ENCODE measurements at places on chromosomes 16 and 17.

DNA sequence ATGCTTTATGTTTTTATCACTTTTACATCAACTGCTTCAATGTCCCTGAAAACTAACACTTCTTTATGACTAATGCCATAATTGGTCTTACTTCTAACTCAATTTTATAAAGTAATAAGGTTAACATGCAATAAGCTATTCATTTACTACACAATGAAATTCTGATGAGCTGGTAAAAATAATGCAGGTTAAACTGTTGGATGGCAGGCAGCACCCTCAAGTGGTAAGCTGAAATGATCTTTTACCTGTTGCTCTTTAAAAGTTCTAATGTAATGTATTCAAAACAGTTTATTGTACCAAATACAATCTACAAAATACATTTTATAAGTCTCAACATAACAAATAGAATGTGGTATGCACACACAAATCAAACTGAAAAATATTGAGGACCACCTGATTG, 1280.3 kb downstream of the CDH8 start:
- H3K4me1 ChIP-seq, result no peaks in the 10 kb centered on the region
- DNase-seq, result no peak
- H3K36me3 ChIP-seq, result no peaks in the 10 kb centered on the region
- no peaks in the 10 kb centered on the region for H3K27me3 ChIP-seq
- H3K4me3 ChIP-seq, result no peak overlapping the region

DNA sequence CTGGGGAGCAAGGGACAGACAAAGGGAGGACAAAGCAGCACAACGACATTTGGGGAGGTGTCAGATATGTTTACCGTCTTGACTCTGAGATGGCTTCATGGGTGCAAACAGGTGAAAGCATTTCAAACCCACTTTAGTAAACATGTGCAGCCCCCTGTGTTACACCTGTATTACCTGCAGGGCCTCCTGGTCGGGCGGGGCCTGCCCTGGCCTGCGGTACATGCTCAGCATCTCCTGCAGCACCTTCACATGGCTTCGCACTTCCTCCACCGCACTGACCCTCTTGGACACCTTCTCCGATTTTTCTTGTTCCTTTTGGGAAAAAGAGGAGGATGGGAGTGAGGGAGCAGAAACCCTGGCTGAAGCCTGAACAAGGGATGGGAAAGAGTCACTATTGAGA, 24.5 kb downstream of the GGA2 start:
- no peak for DNase-seq
- H3K27me3 ChIP-seq, result no peaks in the 10 kb centered on the region
- H3K36me3 ChIP-seq, result peaks cover 69% of the 10 kb centered on the region
- H3K4me1 ChIP-seq, result peaks cover 21% of the 10 kb centered on the region
- H3K4me3 ChIP-seq, result no peak overlapping the region

GRCh38 chr17:4802228-4802627, at the start of gene C17orf114:
Gene C17orf114, minus strand, starts transcription at chr17:4802328.
- H3K4me1 ChIP-seq, result peaks cover 11% of the 10 kb centered on the region
- peaks cover 7% of the 10 kb centered on the region for H3K36me3 ChIP-seq
- H3K27me3 ChIP-seq, result no peaks in the 10 kb centered on the region
- no peak within 1 kb of the TSS for H3K27ac ChIP-seq
- no peak within 1 kb of the TSS for H3K4me3 ChIP-seq

DNA sequence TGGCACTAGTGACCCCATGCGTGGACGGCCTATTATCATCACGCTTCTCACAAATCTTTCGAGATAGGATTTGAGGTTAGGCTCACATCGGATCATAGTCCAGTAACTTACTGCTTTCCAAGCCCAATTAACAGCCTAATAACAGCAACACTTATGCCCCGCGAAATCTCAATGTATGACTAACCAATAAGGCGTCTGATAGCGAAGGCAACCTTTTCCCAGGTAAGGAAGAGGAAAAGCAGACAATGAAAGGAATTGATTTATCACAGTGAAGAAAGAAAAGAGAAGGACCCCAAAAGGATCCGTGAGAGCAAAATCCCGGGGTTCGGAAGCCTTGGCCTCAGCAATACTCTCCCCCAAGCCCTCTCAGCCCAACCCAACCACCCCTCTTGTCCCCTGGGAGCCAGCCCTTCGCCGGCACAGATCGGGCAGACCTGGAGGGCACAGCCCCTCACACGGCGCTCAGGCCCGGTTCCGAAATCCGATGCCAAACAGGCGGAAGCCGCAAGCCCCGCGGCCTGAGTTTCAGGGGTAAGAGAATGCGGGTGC, 534 bp downstream of the GPATCH8 start:
- no peaks in the 10 kb centered on the region for H3K27me3 ChIP-seq
- peaks cover 27% of the 10 kb centered on the region for H3K4me1 ChIP-seq
- H3K27ac ChIP-seq, result peak overlapping the region; percentile 97
- peaks cover 9% of the 10 kb centered on the region for H3K36me3 ChIP-seq
- DNase-seq, result no peak

GRCh38 chr16:68499006-68499405, 40.1 kb upstream of the ZFP90 start:
- no peak overlapping the region for H3K4me3 ChIP-seq
- DNase-seq, result no peak
- no peaks in the 10 kb centered on the region for H3K4me1 ChIP-seq
- H3K36me3 ChIP-seq, result no peaks in the 10 kb centered on the region

DNA sequence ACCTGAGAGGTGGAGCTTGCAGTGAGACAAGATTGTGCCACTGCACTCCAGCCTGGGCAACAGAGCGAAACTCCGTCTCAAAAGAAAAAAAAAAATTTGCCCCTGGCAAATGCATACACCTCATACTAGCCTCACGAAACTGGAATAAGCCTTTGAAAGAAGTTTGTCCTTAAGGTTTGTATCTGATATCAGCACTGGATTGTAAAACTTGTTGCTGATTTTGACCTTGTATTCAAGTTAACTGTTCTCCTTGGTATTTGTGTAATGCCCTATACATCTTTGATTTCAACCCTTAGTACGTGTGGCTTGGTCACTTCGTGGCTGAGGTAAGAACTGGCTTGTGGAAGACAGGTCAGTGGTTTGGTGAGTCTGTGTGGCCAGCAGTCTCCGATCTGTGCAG, 6.2 kb upstream of the FLCN start:
- no peaks in the 10 kb centered on the region for H3K27me3 ChIP-seq
- DNase-seq, result no peak
- H3K27ac ChIP-seq, result no peak overlapping the region
- H3K4me1 ChIP-seq, result peaks cover 11% of the 10 kb centered on the region
- H3K4me3 ChIP-seq, result no peak overlapping the region

DNA sequence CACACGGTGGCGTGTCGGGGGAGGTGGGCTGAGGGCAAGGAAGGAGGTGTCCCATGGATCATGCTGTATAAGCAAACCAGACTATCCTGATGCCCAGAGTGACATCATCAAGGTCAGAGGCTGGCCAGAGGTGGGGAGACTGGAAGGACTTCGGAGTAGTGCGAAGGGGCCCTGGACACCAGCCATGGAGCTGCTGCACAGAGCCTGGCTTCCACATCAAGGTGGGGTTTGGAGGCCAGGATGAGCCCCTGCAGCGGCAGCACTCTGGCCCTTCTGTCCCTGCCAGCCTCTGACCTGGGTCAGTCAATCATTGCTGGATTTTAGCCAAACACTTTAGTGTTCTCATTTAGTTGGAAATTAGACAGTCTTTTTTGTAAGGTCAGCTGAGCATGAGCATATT, 34.8 kb downstream of the MED13 start:
- DNase-seq, result no peak
- H3K27me3 ChIP-seq, result no peaks in the 10 kb centered on the region
- peaks cover 8% of the 10 kb centered on the region for H3K4me1 ChIP-seq
- H3K4me3 ChIP-seq, result no peak overlapping the region
- H3K27ac ChIP-seq, result no peak overlapping the region

DNA sequence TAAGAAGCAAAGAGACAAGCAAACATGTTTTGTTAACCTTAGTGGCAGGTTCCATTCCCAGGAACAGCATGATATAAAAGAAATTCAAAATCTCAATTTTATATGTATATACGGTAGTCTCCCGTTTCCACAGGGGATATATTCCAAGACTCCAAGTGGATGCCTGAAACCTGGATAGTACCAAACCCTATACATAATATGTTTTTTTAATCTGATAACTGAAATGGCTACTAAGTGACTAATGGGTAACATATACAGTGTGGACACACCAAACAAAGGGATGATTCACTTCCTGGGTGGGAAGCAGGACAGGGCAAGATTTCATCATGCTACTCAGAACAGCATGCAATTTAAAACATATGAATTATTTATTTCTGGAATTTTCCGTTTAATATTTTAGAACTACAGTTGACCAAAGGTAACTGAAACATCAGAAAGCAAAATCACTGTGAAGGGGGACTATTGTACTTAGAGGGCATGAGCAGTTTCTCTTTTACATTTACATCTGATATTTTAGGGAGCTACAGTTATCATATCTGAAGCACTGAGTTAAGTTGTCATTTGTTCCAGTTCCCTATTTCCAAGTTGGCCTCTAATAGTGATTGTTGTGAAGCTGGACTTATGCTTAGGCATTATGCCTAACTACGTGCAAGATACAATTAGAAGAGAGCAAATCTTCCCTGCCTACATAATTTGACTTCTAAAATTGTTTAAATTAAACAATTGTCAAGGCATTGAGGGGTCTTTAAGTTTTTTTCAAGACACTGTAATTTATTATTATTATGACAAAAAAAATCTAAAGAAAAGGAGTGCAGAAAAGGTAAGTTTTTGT, 34.1 kb upstream of the ABCA6 start:
- H3K27me3 ChIP-seq, result no peaks in the 10 kb centered on the region
- H3K4me1 ChIP-seq, result no peaks in the 10 kb centered on the region
- no peaks in the 10 kb centered on the region for H3K36me3 ChIP-seq
- H3K4me3 ChIP-seq, result no peak overlapping the region

DNA sequence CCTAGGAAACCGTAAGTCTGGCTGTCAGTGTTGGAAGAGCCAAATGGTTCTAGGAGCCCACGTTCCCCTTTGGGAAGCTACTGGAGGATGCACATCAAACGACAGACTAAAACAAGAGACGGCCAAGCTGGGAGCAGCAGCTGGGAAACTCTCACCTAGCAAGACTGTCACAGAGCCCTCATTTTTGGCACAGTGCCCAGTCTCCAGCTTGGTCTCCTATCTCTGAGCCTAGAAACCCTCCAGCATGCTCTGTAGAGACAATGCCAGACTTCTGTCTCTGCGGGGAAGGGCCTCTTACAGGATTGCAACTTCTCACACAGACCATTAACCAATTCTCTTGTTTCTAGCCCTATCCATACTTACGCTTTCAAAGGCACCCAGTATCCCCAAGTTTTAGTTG, 23.5 kb downstream of the GTF3C1 start:
- H3K4me1 ChIP-seq, result peaks cover 1% of the 10 kb centered on the region
- DNase-seq, result no peak
- peaks cover 26% of the 10 kb centered on the region for H3K36me3 ChIP-seq
- H3K27me3 ChIP-seq, result no peaks in the 10 kb centered on the region
- H3K27ac ChIP-seq, result no peak overlapping the region

- H3K4me1 ChIP-seq, result peaks cover 27% of the 10 kb centered on the region
- H3K27ac ChIP-seq, result peak overlapping the region; percentile 79
- peaks cover 53% of the 10 kb centered on the region for H3K36me3 ChIP-seq
- H3K4me3 ChIP-seq, result no peak overlapping the region
- peak; percentile 79 for DNase-seq
These were observed 11.5 kb downstream of the ZNF597 start for GRCh38 chr16:3431779-3432219.

GRCh38 chr17:58535431-58535830, 21.0 kb upstream of the MTMR4 start:
- no peaks in the 10 kb centered on the region for H3K4me1 ChIP-seq
- H3K27ac ChIP-seq, result no peak overlapping the region
- H3K27me3 ChIP-seq, result peaks cover 50% of the 10 kb centered on the region
- no peaks in the 10 kb centered on the region for H3K36me3 ChIP-seq
- H3K4me3 ChIP-seq, result no peak overlapping the region
